ENCODE measurements at places on chromosomes 7 and 10. TPM values are rescaled to one million over a fixed set of nuclear protein-coding genes. Genes with fewer than 3 reads are reported as not detected.

Gene TDRD1
- 0.13 TPM for total RNA-seq

Gene SYT15
- total RNA-seq: 1.5 TPM

GRCh38 chr7:142487124-142487523, 229.3 kb upstream of the PRSS58 start:
- no peak overlapping the region for H3K4me3 ChIP-seq
- no peak overlapping the region for H3K27ac ChIP-seq
- no peak for DNase-seq
- H3K27me3 ChIP-seq: peaks cover 5% of the 10 kb centered on the region

- no peaks in the 10 kb centered on the region for H3K4me1 ChIP-seq
- no peak overlapping the region for H3K4me3 ChIP-seq
- H3K36me3 ChIP-seq: no peaks in the 10 kb centered on the region
- DNase-seq: no peak
- H3K27ac ChIP-seq: no peak overlapping the region
These were observed 54.7 kb upstream of the STEAP4 start for GRCh38 chr7:88361357-88361756.

All from activated T-helper 1 cell treated with anti-CD3 and anti-CD28 coated beads, Interleukin-12 subunit alpha, Interleukin-12 subunit beta, Interleukin-2, Interleukin-4 antibody, amounts not matched to agents 30 ng/mL and 10 ng/mL and 1 ng/mL, durations not matched to agents 14 hours and 24 hours and 36 hours (primary cell).